ENCODE measurements at places on chromosomes 6 and 20.

GRCh38 chr20:63577317-63577894, 3.4 kb upstream of the HELZ2 start:
- no peak overlapping the region for H3K4me3 ChIP-seq
- peaks cover 2% of the 10 kb centered on the region for H3K36me3 ChIP-seq
- peaks cover 35% of the 10 kb centered on the region for H3K4me1 ChIP-seq
- no peak for DNase-seq

- no peaks in the 10 kb centered on the region for H3K36me3 ChIP-seq
- H3K27me3 ChIP-seq: no peaks in the 10 kb centered on the region
- no peaks in the 10 kb centered on the region for H3K4me1 ChIP-seq
- no peak for DNase-seq
Observed at GRCh38 chr20:14009208-14009607, 13.9 kb downstream of the MACROD2 start.

GRCh38 chr20:53408691-53409446, 184.8 kb downstream of the ZNF217 start:
- no peaks in the 10 kb centered on the region for H3K27me3 ChIP-seq
- H3K4me3 ChIP-seq: no peak overlapping the region
- no peaks in the 10 kb centered on the region for H3K4me1 ChIP-seq
- DNase-seq: no peak

GRCh38 chr6:144896289-144896688, 611.2 kb downstream of the UTRN start:
- no peaks in the 10 kb centered on the region for H3K27me3 ChIP-seq
- no peak overlapping the region for H3K4me3 ChIP-seq
- H3K27ac ChIP-seq: no peak overlapping the region
- no peak for DNase-seq
- no peaks in the 10 kb centered on the region for H3K4me1 ChIP-seq
- no peaks in the 10 kb centered on the region for H3K36me3 ChIP-seq

- H3K27me3 ChIP-seq: no peaks in the 10 kb centered on the region
- H3K27ac ChIP-seq: no peak overlapping the region
- DNase-seq: no peak
- no peak overlapping the region for H3K4me3 ChIP-seq
- H3K36me3 ChIP-seq: no peaks in the 10 kb centered on the region
- H3K4me1 ChIP-seq: no peaks in the 10 kb centered on the region
Observed at GRCh38 chr6:21752054-21752811, 158.7 kb downstream of the SOX4 start.

GRCh38 chr6:108952776-108953486, 104.7 kb downstream of the ARMC2 start:
- no peak overlapping the region for H3K4me3 ChIP-seq
- no peak overlapping the region for H3K27ac ChIP-seq
- H3K4me1 ChIP-seq: peaks cover 2% of the 10 kb centered on the region
- no peaks in the 10 kb centered on the region for H3K36me3 ChIP-seq
- no peaks in the 10 kb centered on the region for H3K27me3 ChIP-seq
- no peak for DNase-seq

GRCh38 chr6:34549026-34549803, 6.9 kb downstream of the SPDEF start:
- H3K36me3 ChIP-seq: no peaks in the 10 kb centered on the region
- H3K27me3 ChIP-seq: no peaks in the 10 kb centered on the region
- H3K27ac ChIP-seq: no peak overlapping the region
- H3K4me1 ChIP-seq: no peaks in the 10 kb centered on the region
- H3K4me3 ChIP-seq: no peak overlapping the region

DNA sequence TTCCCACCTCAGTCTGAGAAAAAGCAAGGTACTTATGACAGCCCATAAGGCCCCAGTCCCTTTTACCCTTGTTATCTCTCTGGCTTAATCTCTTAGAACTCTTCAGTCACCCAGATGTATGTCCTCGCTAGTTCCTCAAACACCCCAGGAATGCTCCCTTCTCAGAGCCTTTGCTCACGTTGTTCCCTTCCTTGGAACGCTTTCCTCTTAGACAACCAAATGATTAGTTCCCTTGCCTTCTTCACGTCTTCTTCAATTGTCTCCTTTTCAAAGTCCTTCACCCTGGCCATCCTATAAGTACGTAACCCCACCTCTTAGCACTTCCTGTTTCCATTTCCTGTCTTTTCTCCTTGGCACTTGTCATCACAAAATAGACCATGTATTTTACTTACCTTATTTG, 1.1 kb upstream of the APOBEC2 start:
- peaks cover 8% of the 10 kb centered on the region for H3K36me3 ChIP-seq
- H3K27ac ChIP-seq: no peak overlapping the region
- no peaks in the 10 kb centered on the region for H3K27me3 ChIP-seq
- no peak overlapping the region for H3K4me3 ChIP-seq
- peaks cover 15% of the 10 kb centered on the region for H3K4me1 ChIP-seq

- no peak overlapping the region for H3K27ac ChIP-seq
- peaks cover 22% of the 10 kb centered on the region for H3K4me1 ChIP-seq
- no peak overlapping the region for H3K4me3 ChIP-seq
- no peaks in the 10 kb centered on the region for H3K27me3 ChIP-seq
- H3K36me3 ChIP-seq: no peaks in the 10 kb centered on the region
Observed at GRCh38 chr6:35492974-35493284, 4.0 kb downstream of the TEAD3 start.

DNA sequence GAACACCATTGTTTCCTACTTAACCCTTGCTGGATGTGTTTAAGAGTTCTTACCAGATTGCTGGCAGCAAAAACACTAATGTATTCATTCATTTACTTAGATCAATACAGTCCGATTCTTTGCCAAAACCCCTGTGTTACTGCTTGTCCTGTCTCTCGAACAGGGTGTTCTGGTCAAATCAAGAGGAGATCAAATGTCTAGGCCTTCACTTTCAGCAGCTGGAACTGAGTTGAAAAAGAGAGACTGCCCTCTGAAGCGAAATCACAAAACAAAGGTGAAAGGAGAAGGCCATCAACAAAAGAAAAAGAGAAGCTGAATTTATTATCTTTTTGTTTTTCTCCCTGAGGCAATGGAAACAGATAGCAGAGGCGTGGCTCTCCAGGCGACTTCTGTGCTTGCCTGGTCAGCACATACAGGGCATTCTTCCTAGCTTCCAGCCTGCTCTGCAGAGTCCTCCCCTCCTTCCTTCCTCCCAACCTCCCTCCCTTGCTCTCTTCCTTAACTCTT, 44.1 kb upstream of the GCM1 start:
- no peaks in the 10 kb centered on the region for H3K36me3 ChIP-seq
- peaks cover 17% of the 10 kb centered on the region for H3K4me1 ChIP-seq
- no peak for DNase-seq
- H3K27ac ChIP-seq: no peak overlapping the region
- no peaks in the 10 kb centered on the region for H3K27me3 ChIP-seq

GRCh38 chr6:10583509-10583901, 62.4 kb downstream of the GCNT2 start:
- H3K36me3 ChIP-seq: no peaks in the 10 kb centered on the region
- no peaks in the 10 kb centered on the region for H3K4me1 ChIP-seq
- no peak overlapping the region for H3K4me3 ChIP-seq
- H3K27me3 ChIP-seq: no peaks in the 10 kb centered on the region
- DNase-seq: no peak

DNA sequence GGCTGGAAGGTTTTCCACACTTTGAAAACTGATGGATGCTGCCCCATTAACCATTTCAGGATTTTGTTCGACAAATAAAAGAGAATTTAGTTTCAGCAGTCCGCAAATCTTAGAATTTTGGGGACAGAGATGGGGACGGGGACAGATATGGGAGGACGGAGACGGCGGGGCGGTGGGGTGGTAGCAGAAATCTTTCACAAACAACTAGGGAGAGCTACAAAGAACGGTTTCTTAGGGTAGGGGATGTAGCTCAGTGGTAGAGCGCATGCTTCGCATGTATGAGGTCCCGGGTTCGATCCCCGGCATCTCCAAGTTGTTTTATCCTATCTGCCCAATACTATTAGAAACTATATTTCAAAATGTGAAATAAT, 15.1 kb downstream of the HMGN4 start:
- H3K27me3 ChIP-seq: no peaks in the 10 kb centered on the region
- peaks cover 27% of the 10 kb centered on the region for H3K4me1 ChIP-seq
- H3K36me3 ChIP-seq: no peaks in the 10 kb centered on the region
- peak; percentile 57 for DNase-seq
- peak overlapping the region; percentile 62 for H3K4me3 ChIP-seq

GRCh38 chr6:15621203-15622044, 41.4 kb downstream of the DTNBP1 start:
- H3K4me1 ChIP-seq: peaks cover 4% of the 10 kb centered on the region
- H3K27me3 ChIP-seq: no peaks in the 10 kb centered on the region
- no peaks in the 10 kb centered on the region for H3K36me3 ChIP-seq
- no peak for DNase-seq

GRCh38 chr6:84428300-84428907, 201.0 kb upstream of the CEP162 start:
- no peaks in the 10 kb centered on the region for H3K36me3 ChIP-seq
- no peak overlapping the region for H3K4me3 ChIP-seq
- peaks cover 4% of the 10 kb centered on the region for H3K27me3 ChIP-seq
- H3K4me1 ChIP-seq: no peaks in the 10 kb centered on the region
- no peak for DNase-seq
- H3K27ac ChIP-seq: no peak overlapping the region

- H3K4me3 ChIP-seq: no peak overlapping the region
- H3K27me3 ChIP-seq: no peaks in the 10 kb centered on the region
- H3K4me1 ChIP-seq: peaks cover 12% of the 10 kb centered on the region
Observed at GRCh38 chr6:22067122-22067521, 229.7 kb downstream of the PRL start.

GRCh38 chr6:25476126-25476525, 175.9 kb upstream of the SCGN start:
- H3K36me3 ChIP-seq: no peaks in the 10 kb centered on the region
- H3K4me1 ChIP-seq: no peaks in the 10 kb centered on the region
- H3K27ac ChIP-seq: no peak overlapping the region
- DNase-seq: no peak
- no peaks in the 10 kb centered on the region for H3K27me3 ChIP-seq

- H3K27me3 ChIP-seq: no peaks in the 10 kb centered on the region
- H3K4me1 ChIP-seq: no peaks in the 10 kb centered on the region
- H3K4me3 ChIP-seq: no peak overlapping the region
- H3K36me3 ChIP-seq: no peaks in the 10 kb centered on the region
- DNase-seq: no peak
Observed at GRCh38 chr6:74780831-74781230, 425.0 kb downstream of the COL12A1 start.

DNA sequence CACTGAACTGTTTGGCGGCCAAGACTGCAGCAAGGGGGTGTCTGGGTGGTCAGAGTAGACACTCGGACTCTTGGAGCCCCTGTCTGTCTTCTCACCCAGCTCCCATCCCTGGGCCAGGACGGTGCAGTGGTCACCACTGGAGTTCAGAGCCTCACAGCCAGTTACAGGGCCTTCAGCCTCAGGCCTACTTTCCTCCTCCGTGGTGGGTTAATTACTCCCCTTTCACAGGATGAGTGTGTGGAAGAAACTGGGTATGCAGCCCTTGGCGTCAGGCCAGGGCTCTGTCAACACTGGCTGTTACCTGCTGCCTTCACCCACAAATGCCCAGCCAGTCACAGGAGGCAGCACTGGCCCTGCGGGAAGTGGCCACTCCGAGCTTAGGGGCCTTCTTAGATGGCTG, 1.8 kb upstream of the YTHDF1 start:
- no peak overlapping the region for H3K27ac ChIP-seq
- H3K27me3 ChIP-seq: peaks cover 30% of the 10 kb centered on the region
- no peak overlapping the region for H3K4me3 ChIP-seq
- H3K36me3 ChIP-seq: no peaks in the 10 kb centered on the region
- DNase-seq: no peak
- peaks cover 32% of the 10 kb centered on the region for H3K4me1 ChIP-seq

- H3K27ac ChIP-seq: no peak overlapping the region
- DNase-seq: no peak
- no peaks in the 10 kb centered on the region for H3K27me3 ChIP-seq
- no peak overlapping the region for H3K4me3 ChIP-seq
- no peaks in the 10 kb centered on the region for H3K36me3 ChIP-seq
Observed at GRCh38 chr6:19535351-19535750, 301.8 kb upstream of the ID4 start.

DNA sequence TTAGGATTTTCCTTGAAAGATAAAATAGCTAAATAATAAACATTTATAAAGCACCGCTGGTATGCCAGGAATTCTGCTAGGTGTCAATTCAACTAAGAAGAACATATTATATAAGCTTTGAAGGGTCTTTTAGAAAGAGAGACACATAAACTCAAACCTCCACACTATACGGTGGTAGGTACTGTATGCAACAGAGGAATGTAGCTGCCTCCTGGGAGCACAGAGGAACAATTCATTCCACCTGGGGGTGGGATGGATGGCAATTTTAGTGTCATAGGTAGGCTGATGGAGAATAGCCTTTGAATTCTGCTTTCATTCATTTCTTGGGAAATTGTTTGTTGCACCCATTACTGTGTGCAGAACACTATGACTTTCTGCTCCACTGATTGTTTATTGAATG, 447.1 kb upstream of the MAP3K7 start:
- no peaks in the 10 kb centered on the region for H3K27me3 ChIP-seq
- no peak overlapping the region for H3K27ac ChIP-seq
- no peak overlapping the region for H3K4me3 ChIP-seq
- no peaks in the 10 kb centered on the region for H3K4me1 ChIP-seq

- no peaks in the 10 kb centered on the region for H3K27me3 ChIP-seq
- no peak overlapping the region for H3K27ac ChIP-seq
- no peaks in the 10 kb centered on the region for H3K36me3 ChIP-seq
- peaks cover 15% of the 10 kb centered on the region for H3K4me1 ChIP-seq
- H3K4me3 ChIP-seq: no peak overlapping the region
Observed at GRCh38 chr6:170374571-170375444, 68.2 kb downstream of the FAM120B start.

DNA sequence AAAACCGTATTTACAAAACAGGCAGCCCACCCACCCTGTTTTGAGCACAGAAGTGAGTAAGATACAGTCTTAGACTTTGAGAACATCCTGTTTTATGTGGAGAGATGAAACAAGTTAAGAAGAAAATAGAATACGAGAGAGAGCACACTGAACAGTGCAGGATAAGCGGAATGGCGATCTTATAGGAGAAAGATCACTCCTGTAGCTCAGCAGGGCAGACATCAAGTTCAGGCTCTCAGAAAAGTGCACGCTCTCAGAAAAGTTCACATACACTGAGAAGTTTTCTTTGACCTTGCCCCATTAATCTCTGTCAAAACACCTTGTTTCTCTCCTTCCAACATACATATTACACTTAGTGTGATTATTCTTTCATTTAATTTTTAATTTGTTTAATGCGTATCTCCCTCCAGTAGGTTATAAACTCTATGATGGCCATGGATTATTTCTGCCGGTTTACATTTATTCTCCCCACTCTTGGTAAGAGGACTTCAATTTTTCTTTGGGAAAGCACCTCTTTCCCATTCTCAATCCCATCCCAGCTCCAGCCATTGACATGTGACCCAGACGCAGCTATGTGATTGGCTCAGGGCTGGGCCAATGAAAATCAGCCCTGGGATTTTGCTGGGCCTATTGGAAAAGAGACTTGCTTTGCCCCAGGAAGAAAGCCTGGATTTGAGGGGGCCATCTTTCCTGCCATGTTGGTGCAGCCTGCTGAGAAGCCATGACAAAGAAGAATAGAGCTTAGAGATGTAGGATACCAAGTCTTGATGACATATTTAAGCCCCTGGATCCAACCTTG, 16.2 kb downstream of the KCNB1 start:
- no peaks in the 10 kb centered on the region for H3K36me3 ChIP-seq
- no peak overlapping the region for H3K4me3 ChIP-seq
- peaks cover 33% of the 10 kb centered on the region for H3K27me3 ChIP-seq
- no peak overlapping the region for H3K27ac ChIP-seq
